ENCODE measurements at places on chromosomes 2 and 18. TPM values are rescaled to one million over a fixed set of nuclear protein-coding genes. Genes with fewer than 3 reads are reported as not detected.

The NR4A2 gene
- total RNA-seq: 2.0 TPM

The SLC5A6 gene
- 62.0 TPM for total RNA-seq

The ZNF396 gene
- 0.89 TPM for total RNA-seq

The WNT10A gene
- 0.10 TPM for total RNA-seq

The BOLL gene
- total RNA-seq: not detected

The KIAA2012 gene
- total RNA-seq: not detected

The SLC40A1 gene
- total RNA-seq: 2.0 TPM

The SYT4 gene
- not detected for total RNA-seq

The HOXD8 gene
- total RNA-seq: 6.2 TPM

The CRYGD gene
- not detected for total RNA-seq

The CCDC141 gene
- not detected for total RNA-seq

The ACTR3 gene
- 234 TPM for total RNA-seq

The AKAIN1 gene
- total RNA-seq: not detected

The PIKFYVE gene
- total RNA-seq: 6.2 TPM

The CFAP221 gene
- total RNA-seq: 0.14 TPM

The CAVIN2 gene
- 45.9 TPM for total RNA-seq

The COL4A4 gene
- total RNA-seq: 2.0 TPM

The ST8SIA3 gene
- total RNA-seq: not detected

The SOS1 gene
- total RNA-seq: 16.8 TPM

The SULT1C4 gene
- not detected for total RNA-seq

The FTCDNL1 gene
- total RNA-seq: 3.0 TPM

The PRKAG3 gene
- total RNA-seq: not detected

The UGT1A7 gene
- total RNA-seq: 5.0 TPM

The GORASP2 gene
- 87.7 TPM for total RNA-seq

The TUBB8B gene
- not detected for total RNA-seq

The RGPD3 gene
- 0.16 TPM for total RNA-seq

The LAMA3 gene
- total RNA-seq: 64.3 TPM

The ANKRD53 gene
- total RNA-seq: 0.09 TPM

The NLRC4 gene
- total RNA-seq: 0.11 TPM

The PLEKHA3 gene
- total RNA-seq: 17.1 TPM

The SEH1L gene
- 24.1 TPM for total RNA-seq

The THSD7B gene
- total RNA-seq: not detected

The VWC2L gene
- total RNA-seq: not detected

The HDLBP gene
- 266 TPM for total RNA-seq

The EFHD1 gene
- total RNA-seq: 4.7 TPM

The PDCD1 gene
- 0.02 TPM for total RNA-seq

The CNDP1 gene
- total RNA-seq: not detected

The CERKL gene
- total RNA-seq: 0.31 TPM

The LINC00305 gene
- total RNA-seq: not detected

The CXCR4 gene
- 1.0 TPM for total RNA-seq

The DYNAP gene
- total RNA-seq: not detected

The SLC4A3 gene
- 3.6 TPM for total RNA-seq

The PLCD4 gene
- total RNA-seq: 0.80 TPM

The ABCG8 gene
- not detected for total RNA-seq

The PRSS56 gene
- total RNA-seq: 0.10 TPM
